Substantia nigra (tissue), 51 donors: ENCODE measurements at places on chromosomes 5 and 9.

DNA sequence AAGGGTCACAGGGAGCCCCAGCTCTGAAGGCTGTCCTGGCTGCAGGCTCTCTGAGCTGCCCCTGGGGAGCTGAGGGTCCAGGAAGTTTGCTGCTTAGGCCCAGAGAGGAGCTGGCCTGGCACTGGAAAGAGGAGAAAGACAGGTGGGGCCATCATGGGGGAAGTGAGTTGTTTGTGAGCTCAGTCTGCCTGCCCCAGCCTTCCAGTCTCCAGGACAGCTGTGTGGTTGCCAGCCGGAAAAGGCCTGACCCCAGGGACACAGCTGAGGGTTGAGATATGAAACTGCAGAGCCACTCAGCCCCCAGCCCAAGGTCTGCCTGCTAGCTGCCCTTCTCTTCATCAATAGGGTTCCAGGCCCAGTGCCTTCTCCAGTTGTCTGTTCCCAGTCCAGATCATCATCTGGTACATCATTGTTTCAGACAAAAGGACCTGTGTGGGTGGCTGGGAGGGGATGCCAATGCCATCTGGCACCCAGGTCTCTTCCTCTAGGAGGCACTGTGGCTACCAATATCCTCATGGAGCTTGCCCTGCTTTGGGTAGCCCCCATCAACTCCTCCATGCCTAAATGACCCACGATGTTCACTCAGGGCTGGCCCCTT is 4.3 kb upstream of the DDX41 start:
- peak; percentile 17 for DNase-seq

DNA sequence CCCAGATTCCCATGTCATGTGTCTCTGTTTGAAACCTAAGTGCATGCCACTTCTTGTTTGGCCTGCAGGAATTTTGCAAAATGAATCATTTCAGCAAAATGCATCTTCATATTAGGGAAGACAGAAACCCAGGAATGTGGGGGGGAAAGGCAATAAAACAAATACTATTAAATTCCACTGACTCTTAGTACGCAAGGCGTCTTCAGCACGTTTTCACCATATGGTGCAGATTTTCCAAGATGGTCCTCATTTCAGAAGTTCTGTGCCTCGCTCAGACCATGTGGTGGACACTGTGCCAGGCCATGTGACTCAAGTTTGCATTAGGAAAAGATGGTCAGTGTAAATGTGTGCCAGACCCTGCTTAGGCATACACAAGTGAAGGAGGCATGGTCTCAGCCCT is 184.0 kb downstream of the ACTL7B start:
- DNase-seq = no peak

GRCh38 chr9:126745574-126746411 is 59.0 kb upstream of the ZBTB43 start:
- no peak for DNase-seq

GRCh38 chr9:129458155-129458661 is 162.7 kb downstream of the C9orf50 start:
- DNase-seq = peak; percentile 37

GRCh38 chr5:166331521-166331920 is 1959.9 kb upstream of the WWC1 start:
- DNase-seq = no peak

DNA sequence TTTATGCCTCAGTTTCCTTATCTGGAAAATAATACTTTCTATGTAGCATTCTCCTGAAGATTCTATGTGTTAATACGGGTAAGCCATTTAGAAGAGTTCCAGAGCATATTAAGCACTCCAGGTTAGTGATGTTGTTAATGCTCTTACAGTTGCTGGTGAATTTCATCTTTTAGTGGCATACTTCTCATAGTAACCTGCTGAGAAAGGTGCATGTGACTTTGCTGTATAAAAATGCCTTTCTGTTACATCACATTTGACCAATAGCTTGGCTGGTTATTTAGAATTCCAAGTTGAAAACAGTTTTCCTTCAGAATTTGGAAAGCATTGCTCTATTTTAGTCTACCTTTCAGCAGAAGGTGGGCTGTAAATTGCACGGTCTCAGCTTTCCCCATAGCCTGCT is 27.2 kb downstream of the GCNT1 start:
- no peak for DNase-seq

- DNase-seq = no peak
Measured at GRCh38 chr5:139971202-139971725, 71.8 kb downstream of the NRG2 start.

GRCh38 chr5:150178262-150178661 is 11.6 kb upstream of the SLC6A7 start:
- no peak for DNase-seq

DNA sequence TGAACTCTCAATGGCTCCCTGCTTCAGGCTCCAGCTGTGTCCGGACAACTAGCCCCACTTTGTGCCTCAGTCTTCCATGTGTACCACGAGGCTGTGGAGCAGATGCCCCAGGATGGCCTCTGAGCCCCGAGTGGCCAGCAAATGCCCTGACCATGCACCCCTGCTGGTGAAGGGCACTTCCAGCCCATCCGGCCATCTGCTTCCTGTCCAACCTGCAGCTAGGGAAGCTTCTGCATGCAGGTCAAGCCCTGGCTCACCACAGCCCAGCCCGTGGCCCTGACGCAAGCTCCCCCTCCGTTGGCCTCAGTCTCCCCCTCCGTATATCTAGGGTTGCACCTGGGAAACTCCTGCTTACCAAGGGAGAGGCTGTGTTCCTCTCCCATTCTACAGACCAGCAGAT is 4.8 kb downstream of the NINJ1 start:
- DNase-seq = no peak

- DNase-seq = no peak
Measured at GRCh38 chr9:130201399-130201873, 29.2 kb downstream of the NCS1 start.

- DNase-seq = no peak
Measured at GRCh38 chr5:65790371-65791163, 68.6 kb downstream of the NLN start.

DNA sequence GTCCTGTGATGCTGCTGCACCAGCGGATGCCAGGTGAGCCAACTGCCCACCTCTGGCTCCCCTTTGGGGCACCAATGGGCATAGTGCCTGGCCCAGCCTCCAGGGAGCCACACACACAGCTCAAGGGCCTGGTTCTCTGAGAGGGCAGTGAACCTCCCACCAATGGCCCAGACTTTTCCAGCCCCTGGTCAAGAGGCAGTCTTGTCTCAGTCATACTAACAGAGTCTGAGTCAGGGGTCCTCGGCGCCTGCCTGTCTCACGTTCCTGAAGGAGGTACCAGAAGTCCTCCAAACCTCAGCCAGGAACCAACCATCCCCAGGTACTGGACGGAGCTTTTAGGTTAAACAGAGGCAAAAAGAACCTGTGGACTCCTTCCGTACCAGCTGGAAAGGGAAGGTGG is 121.1 kb downstream of the C5orf15 start:
- no peak for DNase-seq

DNA sequence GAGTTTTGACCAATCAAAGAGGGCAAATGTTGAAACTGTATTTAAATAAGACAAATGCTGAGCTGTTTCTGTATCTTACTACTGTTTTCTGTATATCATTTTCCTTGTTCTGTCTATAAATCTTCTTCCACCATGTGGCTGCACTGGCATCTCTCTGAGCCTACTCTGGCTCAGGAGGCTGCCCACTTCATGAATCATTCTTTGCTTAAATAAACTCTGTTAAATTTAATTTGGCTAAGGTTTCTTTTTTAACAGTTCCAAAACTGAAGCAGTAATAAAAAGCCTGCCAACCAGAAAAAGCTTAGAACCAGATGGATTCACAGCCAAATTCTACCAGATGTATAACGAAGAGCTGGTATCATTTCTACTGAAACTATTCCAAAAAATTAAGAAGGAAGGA is 40.2 kb upstream of the TAS2R1 start:
- DNase-seq = no peak

- no peak for DNase-seq
Measured at GRCh38 chr5:36584009-36584875, 22.2 kb upstream of the SLC1A3 start.

GRCh38 chr5:14109041-14109747 is 33.9 kb upstream of the TRIO start:
- no peak for DNase-seq

GRCh38 chr9:86043999-86044398 is 55.4 kb downstream of the GOLM1 start:
- no peak for DNase-seq

GRCh38 chr5:177302354-177303110 is 987 bp downstream of the RAB24 start:
- no peak for DNase-seq

DNA sequence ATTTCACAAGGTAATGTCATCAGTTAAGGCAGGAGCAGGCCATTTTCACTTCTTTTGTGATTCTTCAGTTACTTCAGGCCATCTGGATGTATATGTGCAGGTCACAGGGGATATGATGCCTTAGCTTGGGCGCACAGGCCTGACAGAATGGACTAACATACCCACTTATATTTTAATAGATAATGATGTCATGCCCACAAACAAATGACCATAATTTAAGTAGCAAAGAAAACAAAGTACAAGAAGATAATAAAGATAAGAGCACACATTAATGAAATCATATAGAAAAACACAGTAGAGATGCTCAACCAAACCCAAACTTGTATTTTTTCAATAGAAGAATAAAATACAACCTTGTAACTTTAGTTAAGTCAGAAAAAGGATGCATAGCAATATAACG is 19.7 kb upstream of the TBC1D2 start:
- no peak for DNase-seq

DNA sequence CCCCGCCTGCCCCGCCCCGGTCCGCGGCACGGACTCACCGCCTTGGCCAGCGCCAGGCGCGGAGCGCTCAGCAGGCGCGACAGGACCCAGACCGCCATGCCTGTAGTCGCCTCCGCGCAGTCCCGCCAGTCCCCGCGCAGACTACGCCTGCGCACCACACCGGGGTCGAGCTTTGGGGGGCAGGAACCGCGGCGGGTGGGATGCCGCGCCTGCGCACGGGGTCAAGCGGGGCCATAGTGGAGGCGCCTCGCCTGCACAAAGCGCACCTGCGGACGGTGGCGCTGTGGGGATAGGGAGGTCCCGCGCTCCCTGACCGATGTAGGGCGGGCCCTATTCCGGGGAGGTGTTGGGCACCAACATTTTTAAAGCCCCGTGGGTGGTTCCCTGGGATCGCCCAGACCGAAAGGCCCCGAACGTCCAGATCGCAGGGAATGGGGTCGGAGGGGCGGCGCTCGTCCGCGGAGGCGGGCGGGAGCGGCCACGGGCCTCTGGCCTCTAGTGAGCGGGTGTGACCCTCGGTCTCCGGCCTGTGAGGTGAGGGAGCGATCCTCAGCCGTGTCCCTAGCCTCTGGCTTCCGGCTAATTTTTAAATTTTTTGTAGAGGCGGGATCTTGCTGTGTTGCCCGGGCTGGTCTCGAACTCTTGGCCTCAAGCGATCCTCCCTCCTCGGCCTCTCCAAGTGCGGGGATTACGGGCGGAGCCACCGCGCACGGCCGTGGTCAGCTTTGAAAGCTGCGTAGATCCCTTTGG is 70.8 kb upstream of the LPCAT1 start:
- peak; percentile 29 for DNase-seq

DNA sequence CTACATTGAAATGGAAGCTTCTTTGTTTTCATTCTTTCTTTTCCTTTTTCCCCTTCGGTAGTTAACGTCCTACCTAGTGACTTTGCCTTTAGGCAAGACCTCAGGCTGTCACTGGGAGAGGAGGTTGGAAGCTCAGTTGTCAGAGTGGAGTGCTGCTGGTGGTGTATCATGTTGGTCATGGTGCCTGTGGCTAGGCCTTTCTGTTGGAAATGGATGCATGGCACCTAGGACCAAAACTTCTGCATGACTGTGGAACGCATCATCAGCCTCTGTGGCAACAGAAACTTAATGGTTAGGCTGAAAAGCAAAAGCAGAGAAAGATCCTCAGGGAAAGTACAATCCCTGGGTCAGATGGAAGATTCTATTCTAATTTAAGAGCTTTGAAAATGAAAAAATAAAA is 57.9 kb downstream of the OSTF1 start:
- DNase-seq = no peak

DNA sequence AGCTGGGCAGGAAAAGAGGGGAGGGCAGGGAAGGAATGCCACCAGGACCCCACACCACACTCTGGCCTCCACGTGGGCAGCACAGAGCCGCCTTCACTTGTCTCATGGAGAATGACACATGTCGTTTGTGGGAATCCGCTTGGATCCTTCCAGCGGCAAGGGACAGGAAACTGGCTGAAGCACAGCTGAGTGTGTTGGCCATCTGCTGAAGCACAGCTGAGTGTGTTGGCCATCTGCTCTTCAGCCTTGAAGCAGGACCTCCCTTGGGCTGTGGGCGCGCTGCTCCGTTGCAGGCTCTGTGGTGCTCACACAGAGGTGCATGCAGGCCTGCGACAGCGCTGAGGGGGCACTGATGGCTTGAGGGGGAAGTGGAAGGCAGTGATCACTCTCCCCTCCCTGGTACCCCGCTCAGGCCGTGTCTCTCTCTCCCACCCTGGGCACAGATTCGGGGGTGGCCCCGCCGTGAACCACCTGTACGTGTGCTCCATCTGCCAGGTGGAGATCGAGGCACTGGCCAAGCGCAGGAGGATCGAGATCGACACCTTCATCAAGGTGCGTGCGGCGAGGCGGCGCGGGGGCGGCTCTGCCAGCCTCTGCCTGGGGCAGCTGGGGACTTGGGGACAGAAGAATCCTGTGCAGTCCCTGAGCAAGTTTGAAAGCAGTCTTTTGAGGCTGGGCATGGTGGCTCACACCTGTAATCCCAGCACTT is 40.6 kb downstream of the USP20 start:
- no peak for DNase-seq

GRCh38 chr9:123416176-123416575 is 60.2 kb downstream of the CRB2 start:
- DNase-seq = no peak

DNA sequence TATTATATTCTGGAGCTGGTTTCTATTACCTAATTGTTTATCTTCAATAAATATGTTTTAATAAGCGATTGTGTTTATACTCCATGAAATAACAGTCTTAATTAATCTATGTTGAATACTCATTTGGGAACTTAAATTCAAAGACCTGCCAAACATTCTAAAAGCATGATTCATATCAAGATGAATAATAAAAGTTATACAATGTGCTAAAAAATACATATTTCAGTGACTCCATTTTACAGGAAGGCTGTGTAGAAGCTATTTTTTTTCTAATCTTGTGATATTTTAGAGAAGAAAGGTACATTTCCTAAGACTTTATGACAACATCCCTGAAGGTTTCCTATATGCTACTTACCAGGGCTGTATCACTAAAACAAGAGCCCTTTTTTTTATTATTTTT is 417.9 kb downstream of the NFIB start:
- DNase-seq = no peak

DNA sequence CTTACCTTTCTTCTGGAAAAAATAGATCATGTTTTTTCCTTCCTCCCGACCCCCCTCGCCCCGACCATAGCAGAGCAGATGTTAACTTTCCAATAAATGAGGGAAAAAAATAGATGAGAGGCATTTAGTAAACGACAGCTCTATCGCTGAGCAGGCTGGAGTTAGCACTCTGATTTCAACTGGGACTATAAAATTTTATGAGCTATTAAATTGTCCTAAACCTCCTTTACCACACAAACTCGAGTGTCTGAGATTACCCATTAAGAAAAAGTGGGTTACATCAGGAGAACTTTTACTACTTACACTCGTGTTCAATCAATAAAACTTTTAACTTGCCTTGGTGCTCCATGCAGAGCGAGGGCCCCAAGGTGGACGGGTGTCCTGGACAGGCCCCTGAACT is 59.8 kb upstream of the RNU6ATAC start:
- DNase-seq = no peak
